A549 treated with Mapracorat at 1 μM for 4 hours (cell line): ENCODE measurements at places on chromosomes 1 and 21. TPM values are rescaled to one million over a fixed set of nuclear protein-coding genes. Genes with fewer than 3 reads are reported as not detected.

CELF3 gene
- total RNA-seq = not detected in 5 replicates

NR5A2 gene
- 2.7 to 5.3 TPM (median 3.8 TPM) in 5 replicates for total RNA-seq

ZNF648 gene
- total RNA-seq = not detected in 5 replicates

CELA3A gene
- not detected in 5 replicates for total RNA-seq

IGSF21 gene
- total RNA-seq = not detected in 5 replicates

FCRL5 gene
- total RNA-seq = 0.03 TPM in 1 of 5 replicates, not detected in the others

CRYAA gene
- not detected in 5 replicates for total RNA-seq

UMODL1 gene
- not detected in 5 replicates for total RNA-seq

ZFYVE9 gene
- 6.8 to 8.6 TPM (median 8.1 TPM) in 5 replicates for total RNA-seq

SMCP gene
- total RNA-seq = not detected in 5 replicates

FABP3 gene
- not detected in 5 replicates for total RNA-seq

SASS6 gene
- 3.4 to 4.0 TPM (median 3.7 TPM) in 5 replicates for total RNA-seq

MINDY1 gene
- total RNA-seq = 2.1 to 3.7 TPM (median 2.8 TPM) in 5 replicates

LAX1 gene
- total RNA-seq = not detected in 5 replicates

ZBED6 gene
- 1.1 to 4.7 TPM (median 3.5 TPM) in 5 replicates for total RNA-seq

GLIS1 gene
- 0.05 to 0.07 TPM (median 0.06 TPM) in 3 of 5 replicates, not detected in the others for total RNA-seq

EDN2 gene
- total RNA-seq = 27.8 to 36.9 TPM (median 34.3 TPM) in 5 replicates

LYPD8 gene
- total RNA-seq = 0.13 to 0.19 TPM in 2 of 5 replicates, not detected in the others

ANKRD45 gene
- 0.08 to 0.15 TPM (median 0.10 TPM) in 5 replicates for total RNA-seq

DNAJC11 gene
- total RNA-seq = 32.3 to 35.5 TPM (median 33.0 TPM) in 5 replicates

PEAR1 gene
- total RNA-seq = 6.3 to 8.1 TPM (median 7.2 TPM) in 5 replicates

BEND5 gene
- not detected in 5 replicates for total RNA-seq

CTTNBP2NL gene
- 5.1 to 9.9 TPM (median 7.6 TPM) in 5 replicates for total RNA-seq

DOP1B gene
- 3.1 to 5.1 TPM (median 3.5 TPM) in 5 replicates for total RNA-seq

TMEM200B gene
- total RNA-seq = 0.06 to 0.14 TPM (median 0.12 TPM) in 3 of 5 replicates, not detected in the others

VSIG8 gene
- total RNA-seq = 0.17 TPM in 1 of 5 replicates, not detected in the others

CHRM3 gene
- 0.03 to 0.16 TPM (median 0.06 TPM) in 3 of 5 replicates, not detected in the others for total RNA-seq

C1orf115 gene
- 4.7 to 6.8 TPM (median 5.9 TPM) in 5 replicates for total RNA-seq

LHX8 gene
- total RNA-seq = 0.87 to 1.2 TPM (median 0.93 TPM) in 5 replicates

MFAP2 gene
- 0.34 to 1.00 TPM (median 0.88 TPM) in 5 replicates for total RNA-seq
